ENCODE measurements at places on chromosomes 1 and 21. TPM values are rescaled to one million over a fixed set of nuclear protein-coding genes. Genes with fewer than 3 reads are reported as not detected.

AVPR1B gene
- total RNA-seq = not detected

AMY1A gene
- not detected for total RNA-seq

C1orf198 gene
- 21.3 TPM for total RNA-seq

OR2T35 gene
- total RNA-seq = not detected

TSPAN2 gene
- total RNA-seq = 1.1 TPM

Measured in A549 treated with Hydrocortisone at 1 μM for 4 hours (cell line).